ENCODE measurements at places on chromosomes 5 and 9.
A peak's percentile ranks its signal among the peaks of the same experiment; 100 is the strongest.

- DNase-seq, result no peak
Measured at GRCh38 chr5:68196876-68197275, 18.7 kb upstream of the PIK3R1 start.

GRCh38 chr9:76866689-76867088 is 39.2 kb downstream of the PRUNE2 start:
- no peak for DNase-seq

- DNase-seq, result no peak
Measured at GRCh38 chr5:120913396-120913795, 449.3 kb downstream of the PRR16 start.

DNA sequence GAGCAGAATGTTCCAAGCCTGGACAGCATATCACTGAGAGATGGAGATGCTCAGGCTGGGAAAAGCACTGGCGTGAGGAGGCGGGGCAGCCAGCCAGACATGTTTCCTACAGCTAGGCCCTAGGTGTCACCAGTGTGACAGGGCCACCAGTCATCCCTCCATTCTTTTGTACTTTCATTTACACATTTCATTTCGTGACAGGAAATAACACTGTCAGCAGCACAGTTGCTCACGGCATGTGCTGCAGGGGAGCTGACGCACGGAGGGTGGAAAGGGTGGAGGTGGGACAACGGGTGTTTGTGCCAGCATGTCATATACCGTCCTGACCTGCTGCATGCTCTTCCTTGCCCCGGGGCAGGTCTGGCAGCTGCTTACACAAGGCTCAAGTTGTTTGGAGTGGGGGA is 14.8 kb upstream of the CEMIP2 start:
- DNase-seq, result peak; percentile 86

- no peak for DNase-seq
Measured at GRCh38 chr5:53359916-53360517, 120.4 kb upstream of the FST start.

DNA sequence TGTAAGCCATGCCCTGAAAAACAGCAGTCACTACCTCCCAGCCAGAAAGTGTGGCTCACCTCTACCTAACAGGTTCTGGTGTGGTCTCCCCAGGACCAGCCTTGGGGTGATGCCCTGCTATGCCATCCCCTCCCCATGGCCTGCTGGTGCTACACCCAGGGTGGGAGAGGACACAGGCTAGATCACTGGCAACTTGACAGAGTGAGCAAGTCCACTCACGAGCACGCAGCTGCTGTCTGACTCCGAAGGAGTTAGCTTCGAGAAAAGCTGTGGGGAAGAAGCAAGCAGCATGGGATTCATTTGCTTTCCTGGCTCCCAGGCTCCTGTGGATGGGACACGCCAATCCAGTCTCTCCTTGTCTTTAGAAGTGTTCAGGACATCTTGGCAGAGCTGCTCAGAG is 102.2 kb downstream of the COL5A1 start:
- DNase-seq, result no peak

GRCh38 chr9:81193362-81194339 is 495.7 kb downstream of the TLE1 start:
- DNase-seq, result no peak

DNA sequence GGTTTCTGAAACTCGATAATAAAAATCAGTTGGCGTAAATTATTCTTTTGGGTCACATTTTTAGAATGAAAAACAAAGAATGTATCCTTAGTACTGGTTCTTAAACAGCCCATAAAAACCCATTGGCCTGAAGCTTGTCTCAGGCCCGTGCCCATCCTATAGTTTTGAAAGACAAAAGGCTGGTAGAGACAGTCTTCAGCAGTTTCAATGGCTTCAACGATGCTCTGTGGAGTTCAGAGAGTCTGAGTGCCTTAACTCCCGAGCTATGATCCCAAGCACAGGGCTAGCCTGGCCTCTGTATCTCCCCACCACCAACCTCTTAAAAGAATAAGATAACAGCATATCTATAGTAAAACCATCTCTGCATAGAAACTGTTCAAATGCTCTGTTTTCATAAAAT is 595.0 kb downstream of the CDH12 start:
- no peak for DNase-seq

DNA sequence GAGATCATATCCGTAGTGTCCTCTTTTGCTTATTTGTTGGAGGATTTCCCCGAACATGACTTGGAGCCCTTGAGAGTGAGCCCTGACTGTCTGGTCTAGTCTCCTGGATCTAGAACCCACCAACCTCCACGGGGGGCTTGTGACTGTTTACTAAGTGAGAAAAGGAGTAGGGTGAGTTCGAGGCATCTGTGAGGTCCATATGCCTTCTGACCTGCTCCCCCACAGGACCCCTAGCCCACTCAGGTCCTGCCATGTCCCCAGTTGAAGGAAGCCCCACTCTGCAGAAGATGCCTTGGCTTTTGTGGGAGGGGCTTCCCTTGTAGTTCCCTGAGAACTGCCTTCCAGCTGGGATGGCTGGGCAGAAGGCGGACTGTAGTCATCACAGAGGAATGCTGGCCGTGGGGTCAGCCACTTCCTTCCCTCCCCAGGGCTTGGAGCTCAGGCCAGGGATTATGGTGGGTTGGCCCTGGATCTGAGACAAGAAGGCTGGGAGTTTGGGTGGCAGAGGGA is 7.0 kb upstream of the IRF1 start:
- no peak for DNase-seq

GRCh38 chr9:134841180-134841904 is 39.3 kb upstream of the FCN2 start:
- no peak for DNase-seq

- DNase-seq, result no peak
Measured at GRCh38 chr9:33041432-33042188, 16.5 kb downstream of the DNAJA1 start.

Measured in T follicular helper cell (primary cell).